EH (cell line): ENCODE measurements at places on chromosomes 2 and 18.

GRCh38 chr2:185785156-185785555 lies 46.6 kb downstream of the FSIP2 start:
- no peak for DNase-seq

DNA sequence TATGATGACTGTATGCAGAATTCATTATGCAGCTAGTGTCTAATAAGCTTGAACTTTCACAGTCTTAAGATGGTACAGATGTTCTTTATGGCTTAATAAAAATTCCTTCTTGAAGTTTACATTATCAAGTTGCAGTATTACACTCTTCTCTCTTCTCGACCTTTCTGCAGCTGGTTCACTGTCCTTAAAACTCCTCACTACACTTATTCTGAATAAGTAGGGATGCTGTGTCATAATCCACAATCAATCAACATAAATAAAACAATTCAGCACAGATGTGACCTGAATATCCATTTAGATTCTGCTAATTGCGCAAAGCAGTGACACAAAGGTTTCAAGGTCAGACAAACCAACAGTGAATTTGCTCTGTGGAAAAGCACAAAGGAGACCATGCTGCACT lies 356.8 kb downstream of the SUCLG1 start:
- no peak for DNase-seq

GRCh38 chr2:122213312-122213711 lies 457.9 kb downstream of the TSN start:
- DNase-seq, result no peak

DNA sequence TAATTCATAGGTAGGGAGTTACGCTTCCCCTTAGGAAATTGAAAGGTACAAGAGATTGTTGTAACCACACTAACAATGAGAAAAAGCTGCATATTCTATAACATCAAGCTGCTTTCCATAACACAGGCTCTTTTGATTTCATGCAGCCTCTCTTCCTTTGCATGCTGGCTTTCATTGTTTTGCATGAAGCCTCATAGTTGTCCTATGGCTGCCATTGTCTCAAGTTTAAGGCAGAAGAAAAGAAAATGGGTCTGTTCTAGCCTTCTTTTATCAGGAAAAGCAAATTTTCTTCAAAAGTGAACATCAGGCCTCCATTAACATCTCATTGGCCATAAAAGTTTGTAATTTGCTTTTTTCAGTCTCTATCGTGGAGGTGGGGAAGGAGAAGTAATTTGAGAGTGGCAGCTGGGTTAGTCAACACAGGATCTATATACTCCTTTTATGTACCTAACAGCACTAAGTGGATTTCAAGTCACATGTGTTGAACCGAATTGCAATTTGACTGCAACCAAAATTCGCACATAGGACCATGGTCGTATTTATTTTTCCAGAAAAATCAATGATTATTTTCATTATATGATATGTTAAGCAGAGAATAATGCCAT lies 248.5 kb upstream of the RND3 start:
- DNase-seq, result no peak

DNA sequence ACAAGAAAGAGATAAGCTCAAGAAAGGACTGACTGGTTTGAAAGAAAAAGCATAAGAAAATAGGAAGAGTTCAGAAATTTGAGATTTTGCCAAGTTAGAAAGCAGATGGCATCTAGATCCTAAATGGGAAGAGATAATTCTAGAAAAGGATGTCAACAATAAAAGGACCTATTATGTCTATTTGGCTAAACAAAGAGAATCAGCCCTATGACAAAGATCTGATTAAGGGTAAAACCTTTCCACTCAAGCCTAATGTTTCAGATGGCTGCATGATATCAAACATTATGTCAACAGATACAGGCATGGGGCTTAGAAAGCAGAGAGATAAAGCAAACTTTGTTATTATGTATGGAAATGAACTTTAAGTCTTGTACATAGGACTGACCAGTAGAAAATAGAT lies 465.0 kb upstream of the TRIB2 start:
- no peak for DNase-seq

GRCh38 chr2:211413746-211414145 lies 857.3 kb downstream of the CPS1 start:
- no peak for DNase-seq

DNA sequence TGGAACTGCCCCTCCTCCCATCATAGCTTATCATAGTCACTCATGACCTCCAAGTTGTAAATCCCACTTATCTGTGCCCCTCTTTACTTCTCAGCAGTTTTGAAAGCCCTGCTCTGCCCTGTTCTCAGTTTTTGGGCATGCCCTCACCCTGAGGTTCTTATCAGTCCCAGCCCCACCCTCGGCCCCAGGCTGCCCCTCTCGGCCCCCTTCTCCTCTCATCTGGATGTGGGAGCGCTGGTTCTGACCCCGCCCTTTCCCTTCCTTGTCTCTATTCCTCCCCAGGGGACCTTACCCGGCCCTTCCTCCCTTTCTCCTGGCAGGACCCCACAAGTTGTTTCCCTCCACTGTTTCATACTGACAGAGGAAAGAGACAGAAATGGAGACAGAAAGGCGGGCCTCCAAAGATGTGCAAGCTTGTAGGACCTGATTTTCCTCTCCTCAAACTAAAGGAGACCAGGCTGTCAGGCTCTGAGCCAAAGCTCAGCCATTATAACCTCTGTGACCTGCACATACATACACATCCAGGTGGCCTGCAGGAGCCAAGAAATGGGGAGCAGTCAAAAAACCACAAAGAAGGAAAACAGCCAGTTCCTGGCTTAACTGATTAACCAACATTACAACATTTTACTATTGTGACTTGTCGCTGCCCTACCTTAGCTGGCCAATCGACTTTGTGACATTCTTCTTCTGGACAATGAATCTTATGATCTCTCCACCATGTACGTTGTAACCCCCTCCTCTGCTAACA lies 171.0 kb upstream of the HS6ST1 start:
- DNase-seq, result no peak

- no peak for DNase-seq
These were observed 27.2 kb upstream of the RAPH1 start for GRCh38 chr2:203562268-203562667.

DNA sequence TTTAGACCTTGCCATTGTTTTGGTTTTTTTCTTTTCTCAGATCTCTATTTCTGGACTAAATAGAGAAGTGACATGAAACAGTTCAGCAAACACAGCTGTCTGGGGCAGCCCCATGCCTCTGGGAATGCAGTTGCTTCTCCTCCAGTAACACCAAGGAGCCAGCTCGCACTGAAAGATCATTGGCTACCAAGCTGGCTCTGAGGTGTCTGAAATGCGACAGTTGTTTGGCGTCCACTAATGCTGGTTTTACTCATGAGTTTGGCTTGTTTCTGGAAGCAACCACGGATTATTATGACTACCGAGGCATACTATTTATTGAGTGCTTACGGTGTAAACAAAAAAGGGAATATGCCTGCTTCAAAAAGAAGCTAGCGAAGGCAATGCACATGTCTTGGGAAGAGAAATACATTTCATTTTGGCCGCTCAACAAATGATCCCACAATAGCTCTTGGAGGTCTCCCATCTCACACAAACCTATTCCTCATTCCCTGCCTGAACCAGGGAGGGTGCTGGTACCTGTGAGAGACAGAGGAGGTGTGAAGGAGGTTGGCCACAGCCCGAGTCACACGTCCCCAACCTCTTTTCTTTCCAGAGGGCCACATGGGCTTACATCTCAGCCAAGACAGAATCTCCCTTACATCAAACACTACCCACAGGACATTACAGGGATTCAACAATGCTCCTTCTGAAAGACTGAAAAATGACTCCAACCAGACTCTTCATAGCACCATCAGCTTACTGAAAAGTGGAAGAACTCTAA lies 37.5 kb upstream of the NEB start:
- DNase-seq, result peak; percentile 87

DNA sequence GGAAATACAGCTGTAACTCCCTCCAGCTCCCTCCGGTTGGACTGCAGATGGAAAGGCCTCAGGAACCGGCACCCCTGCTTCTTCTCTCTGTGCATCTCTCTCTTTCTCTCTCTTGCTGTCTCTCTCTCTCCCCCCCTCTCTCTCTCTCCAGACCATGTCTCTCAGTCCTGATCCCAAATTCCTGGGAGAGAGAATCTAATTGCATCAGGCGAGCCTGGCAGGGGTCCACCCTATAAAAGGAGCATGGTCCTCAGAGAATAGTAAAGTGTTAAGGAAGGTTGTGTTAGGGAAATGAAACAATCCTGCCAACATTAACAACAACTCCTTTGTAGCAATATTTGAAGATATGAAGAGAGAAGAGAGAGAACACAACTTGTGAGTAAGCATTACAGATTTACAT lies 36.7 kb downstream of the VIT start:
- peak; percentile 75 for DNase-seq

DNA sequence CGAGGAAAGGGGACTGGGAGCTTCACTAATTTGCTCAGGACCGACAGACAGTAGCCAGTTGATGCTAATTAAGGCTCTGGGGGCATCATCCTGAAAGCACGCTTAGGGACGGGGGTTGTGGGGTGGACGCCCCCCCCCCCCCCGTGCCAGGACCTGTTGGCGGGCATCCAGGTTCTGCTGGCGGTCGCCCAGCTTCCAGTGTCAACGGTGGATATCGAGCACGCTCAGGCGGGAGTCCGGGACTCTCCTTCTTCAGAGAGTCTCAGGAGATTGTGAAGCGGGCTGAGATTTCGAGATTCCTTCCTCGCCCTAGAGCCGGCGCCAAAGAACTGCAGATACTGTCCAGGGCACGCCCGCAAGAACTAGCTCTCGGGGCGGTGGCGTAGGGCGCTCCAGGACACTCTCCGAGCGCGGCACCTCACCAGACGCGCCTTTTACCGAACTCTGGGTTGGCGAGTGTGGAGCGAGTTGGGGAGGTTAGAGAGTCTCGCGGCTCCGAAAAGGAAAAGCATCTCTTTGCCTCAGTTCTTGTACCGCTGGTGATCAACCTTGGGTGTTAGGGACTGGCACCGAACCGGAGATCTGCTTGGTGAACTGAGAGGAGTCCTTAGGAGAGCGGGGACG lies 5.6 kb downstream of the RAX start:
- DNase-seq, result no peak

GRCh38 chr2:135862718-135863117 lies 13.5 kb downstream of the MCM6 start:
- DNase-seq, result no peak

GRCh38 chr2:107592280-107592624 lies 234.4 kb upstream of the RGPD4 start:
- DNase-seq, result peak; percentile 34
